Epithelial cell of prostate (primary cell): ENCODE measurements at places on chromosomes 2 and 18.

DNA sequence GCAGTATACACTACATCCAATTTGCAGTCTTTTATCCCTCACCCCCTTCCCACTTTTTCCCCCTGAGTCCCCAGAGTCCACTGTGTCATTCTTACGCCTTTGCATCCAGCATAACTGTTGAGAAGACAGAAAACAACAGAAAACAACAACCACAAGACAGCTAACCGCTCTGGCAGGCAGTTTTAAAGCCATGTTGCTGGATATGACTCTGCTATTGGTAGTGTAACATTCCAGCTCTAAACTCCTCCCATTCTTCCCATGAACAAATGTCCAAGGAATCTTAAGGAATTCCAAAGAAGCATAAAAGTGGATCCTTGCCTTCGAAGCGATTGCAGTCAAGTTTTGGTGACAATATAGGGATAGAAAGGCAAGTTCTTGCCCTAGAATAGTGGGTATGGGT is 599.1 kb downstream of the NYAP2 start:
- DNase-seq, result no peak

GRCh38 chr2:177772529-177772928 is 300.0 kb downstream of the PDE11A start:
- DNase-seq, result no peak

DNA sequence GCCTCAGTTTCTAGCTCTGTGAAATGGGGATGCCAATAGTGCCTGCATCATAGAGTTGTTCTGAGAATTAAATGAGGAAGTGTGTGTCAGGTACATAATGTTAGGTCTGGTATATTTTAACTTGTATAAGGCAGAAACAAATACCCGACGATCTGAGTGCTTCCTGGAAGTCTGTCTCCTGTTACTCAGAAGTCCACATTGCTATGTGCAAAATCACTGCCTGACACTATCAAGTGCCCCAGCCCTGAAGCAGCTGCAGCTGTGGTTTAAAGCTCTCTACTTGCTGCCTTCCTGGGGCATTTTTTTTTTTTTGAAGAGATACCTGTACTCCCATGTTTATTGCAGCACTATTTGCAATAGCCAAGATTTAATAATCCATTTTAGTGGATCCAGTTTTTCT is 125.3 kb downstream of the SLC4A3 start:
- DNase-seq, result no peak

DNA sequence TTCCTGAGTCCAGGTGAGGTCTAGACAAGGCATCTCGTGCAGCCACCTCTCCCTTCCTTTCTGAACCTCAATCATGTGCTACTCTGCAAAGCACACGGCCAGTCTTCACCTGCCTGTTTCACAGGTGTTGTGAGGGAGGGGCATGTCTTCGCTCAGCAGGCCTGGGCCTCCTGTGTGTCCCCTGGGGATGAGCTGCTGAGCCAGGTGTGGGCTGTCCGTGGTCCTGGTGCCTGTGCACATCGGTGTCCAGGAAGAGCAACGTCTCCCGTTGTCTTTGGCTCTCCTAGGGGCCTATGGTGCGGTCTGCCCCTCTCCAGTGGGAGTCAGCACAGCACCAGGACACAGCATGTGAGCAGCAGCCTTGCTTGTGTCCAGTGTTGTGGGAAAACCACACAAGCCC is 16.7 kb downstream of the ARHGEF4 start:
- no peak for DNase-seq

- no peak for DNase-seq
Observed at GRCh38 chr18:5770176-5770575, 125.1 kb downstream of the TMEM200C start.

DNA sequence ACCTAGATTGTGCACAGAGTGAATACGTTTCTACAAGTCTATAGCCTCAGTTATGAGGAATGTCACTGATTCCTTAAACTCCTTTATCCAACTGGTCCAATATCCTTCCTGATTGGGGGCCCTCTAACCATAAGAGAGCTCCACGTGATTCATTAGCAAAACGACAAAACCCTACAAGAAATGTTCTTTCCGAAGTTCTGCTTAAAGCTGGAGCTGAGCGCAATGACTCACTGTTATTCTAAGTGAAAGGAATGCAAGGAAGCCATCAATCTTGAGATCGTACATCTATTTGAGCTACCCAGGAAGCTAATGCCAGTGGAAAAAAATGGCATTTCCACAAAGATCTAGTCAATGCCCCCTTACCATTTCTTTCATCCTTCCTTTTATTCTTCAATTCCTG is 354.9 kb upstream of the CDH20 start:
- DNase-seq, result no peak

DNA sequence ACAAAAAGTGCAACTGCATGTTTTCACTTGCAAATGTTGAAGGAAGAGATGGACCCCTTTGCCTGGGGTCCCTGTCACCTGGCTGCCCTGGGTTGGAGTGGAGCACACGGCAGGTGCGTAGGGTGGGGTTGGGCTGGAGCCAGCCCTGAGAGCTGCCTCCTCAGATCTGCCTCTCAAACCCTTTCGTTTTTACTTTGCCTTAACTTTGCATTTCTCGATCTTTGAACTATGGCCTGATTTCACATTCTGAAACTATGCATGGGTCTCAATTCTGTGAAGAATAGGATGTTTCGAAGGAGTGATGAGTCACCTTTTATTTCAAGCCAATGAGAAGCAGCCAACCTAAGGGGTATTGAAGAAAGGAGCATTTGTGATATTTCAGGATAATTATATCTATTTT is 132.8 kb downstream of the ACOXL start:
- DNase-seq, result no peak

GRCh38 chr2:113278742-113279139 is at the start of gene PAX8:
Gene PAX8, minus strand, starts transcription at chr2:113278921. Its CDS starts 527 bp downstream, at chr2:113278394.
- DNase-seq, result no peak

DNA sequence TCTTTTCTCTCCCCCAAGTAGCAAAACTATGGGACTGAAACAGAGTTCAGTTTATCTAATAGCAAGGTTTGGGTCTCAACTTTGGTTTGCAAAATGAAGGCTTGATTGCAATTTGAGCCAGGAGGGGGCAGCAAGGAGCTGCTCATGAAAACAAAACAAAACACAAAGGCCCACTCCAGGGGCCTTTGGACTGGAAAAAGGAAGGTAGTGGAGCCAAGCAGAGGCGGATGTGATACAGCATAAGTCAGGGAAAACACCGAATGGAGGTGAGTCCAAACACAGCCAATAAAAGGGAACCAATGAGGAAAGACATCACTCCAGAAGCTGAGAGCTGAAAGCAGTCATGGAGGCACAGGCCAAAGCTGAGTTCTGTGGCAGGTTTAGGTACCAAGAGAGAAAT is 799.7 kb upstream of the ACVR2A start:
- no peak for DNase-seq

DNA sequence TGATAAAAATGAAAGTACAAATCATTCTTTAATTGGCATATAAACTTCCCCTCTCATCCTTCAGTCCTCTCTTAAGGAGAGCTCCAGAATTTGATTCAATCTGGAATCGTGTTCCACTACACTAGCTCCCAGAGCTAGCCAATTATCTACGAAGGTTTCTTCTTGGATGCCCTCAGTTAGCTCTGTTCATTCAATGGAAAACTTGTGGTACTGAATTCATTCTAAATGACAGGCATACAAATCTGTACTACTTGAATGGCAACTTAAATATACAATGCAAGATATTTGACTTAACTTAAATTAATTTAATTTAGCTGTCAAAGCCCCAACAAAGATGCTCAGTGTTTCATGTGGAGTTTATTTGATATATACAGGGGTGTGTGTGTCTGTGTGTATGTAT is 1474.2 kb upstream of the CELF4 start:
- no peak for DNase-seq

DNA sequence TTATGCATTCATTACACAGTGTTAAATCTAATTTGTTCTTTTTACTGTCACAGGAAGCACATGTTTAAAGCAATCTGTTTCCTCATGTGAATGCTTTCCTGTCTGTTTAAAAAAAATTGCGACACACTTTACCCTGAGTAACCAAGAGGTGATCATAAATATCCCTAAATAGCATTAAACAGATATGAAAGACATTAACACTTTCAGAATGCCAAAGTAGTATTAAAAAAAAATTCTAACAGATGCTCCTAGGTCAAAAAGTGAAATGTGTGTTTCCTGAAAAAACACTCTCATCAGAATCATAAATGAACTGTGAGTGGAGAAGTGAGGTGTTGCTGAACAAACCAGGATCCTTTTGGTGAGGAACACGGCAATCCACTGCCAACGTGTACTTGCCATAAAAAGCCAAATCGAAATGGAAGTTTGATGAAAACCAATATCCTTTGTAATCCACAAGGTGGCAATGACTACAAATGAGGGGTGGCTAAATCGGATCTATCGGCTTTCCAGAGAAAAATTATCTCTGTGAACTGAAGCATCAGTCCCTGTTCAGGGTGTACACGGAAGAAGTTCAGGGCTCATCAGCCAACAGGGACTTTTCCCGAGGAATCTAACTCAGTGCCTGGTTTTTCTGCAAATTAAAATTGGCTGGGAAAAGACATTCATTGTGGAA is 248.9 kb downstream of the TCF4 start:
- no peak for DNase-seq

DNA sequence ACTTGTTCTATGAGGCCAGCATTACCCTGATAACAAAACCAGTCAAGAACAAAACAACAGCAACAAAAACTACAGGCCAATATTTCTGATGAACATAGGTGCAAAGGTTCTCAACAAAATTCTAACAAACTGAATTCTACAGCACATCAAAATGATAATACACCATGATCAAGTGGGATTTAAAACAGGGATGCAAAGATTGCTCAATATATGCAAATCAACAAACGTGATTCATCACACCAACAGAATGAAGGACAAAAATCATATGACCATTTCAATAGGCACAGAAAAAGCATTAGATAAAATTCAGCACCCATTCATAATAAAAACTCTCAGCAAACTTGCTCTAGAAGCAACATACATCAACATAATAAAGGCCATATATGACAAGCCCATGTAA is 173.6 kb downstream of the CAMKMT start:
- no peak for DNase-seq

- no peak for DNase-seq
Observed at GRCh38 chr2:21658907-21659477, 535.2 kb downstream of the TDRD15 start.

DNA sequence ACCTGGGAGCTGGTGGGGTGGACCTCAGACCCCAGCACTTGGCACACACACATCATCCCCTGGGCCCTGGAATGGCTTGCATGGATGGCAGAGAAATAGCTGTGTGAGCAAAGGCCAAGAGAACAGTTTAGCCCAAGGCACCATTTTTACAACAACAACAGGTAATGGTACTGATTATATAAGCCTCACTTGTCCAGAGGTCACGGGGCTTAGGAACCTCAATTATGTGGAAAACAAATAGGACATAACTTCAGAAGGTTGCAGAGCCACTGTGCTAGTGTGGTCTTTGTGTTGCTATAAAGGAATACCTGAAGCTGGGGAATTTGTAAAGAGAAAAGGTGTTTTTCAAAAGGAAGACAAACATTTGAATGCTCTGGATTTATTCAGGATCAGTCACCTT is 13.2 kb downstream of the STEAP3 start:
- no peak for DNase-seq

GRCh38 chr2:169225906-169226305 is 136.4 kb downstream of the LRP2 start:
- no peak for DNase-seq

GRCh38 chr18:75915941-75916623 is 488.6 kb upstream of the SMIM21 start:
- DNase-seq, result no peak

- no peak for DNase-seq
Observed at GRCh38 chr2:209988010-209988409, 14.4 kb upstream of the RPE start.

GRCh38 chr2:16747257-16747656 is 81.6 kb upstream of the CYRIA start:
- no peak for DNase-seq

- DNase-seq, result no peak
Observed at GRCh38 chr18:66548747-66549146, 55.1 kb downstream of the CDH19 start.

GRCh38 chr2:189379287-189379630 is 62.0 kb upstream of the WDR75 start:
- DNase-seq, result no peak

- no peak for DNase-seq
Observed at GRCh38 chr2:241540771-241541561, 17.6 kb upstream of the BOK start.
